Activated gamma-delta T cell treated with anti-CD3 and anti-CD28 coated beads, Interleukin-2, amount 50 U/mL, for 16 hours (primary cell): ENCODE measurements at places on chromosomes 5 and 9.

GRCh38 chr9:121194730-121195129, 6.9 kb downstream of the RAB14 start:
- no peak for DNase-seq

GRCh38 chr5:137252512-137252911, 246.6 kb downstream of the SPOCK1 start:
- DNase-seq = no peak

GRCh38 chr5:107418071-107418470, 252.7 kb downstream of the EFNA5 start:
- no peak for DNase-seq

DNA sequence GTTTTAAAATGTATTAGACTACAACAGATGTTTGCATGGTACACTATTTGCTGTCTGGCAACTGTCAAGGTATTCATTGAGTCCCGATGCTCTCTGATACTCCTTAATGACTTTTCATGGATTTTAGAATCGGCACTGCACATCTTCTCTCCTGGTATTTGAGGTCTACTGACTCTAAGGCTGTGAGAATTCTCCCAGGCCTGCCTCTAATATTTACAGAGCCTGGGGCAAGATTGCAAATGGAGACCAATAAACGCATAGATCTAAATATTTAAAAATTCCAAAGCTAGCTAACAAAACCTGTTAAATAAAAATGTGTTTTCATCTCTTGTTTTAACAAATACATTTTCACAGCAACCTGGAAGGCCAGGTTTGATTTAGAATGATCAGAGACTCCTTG, 291.4 kb upstream of the RFX3 start:
- no peak for DNase-seq
